ENCODE measurements at places on chromosomes 2 and 18.

- DNase-seq: no peak
These were observed 470.2 kb downstream of the TXNL1 start for GRCh38 chr18:56168049-56168781.

DNA sequence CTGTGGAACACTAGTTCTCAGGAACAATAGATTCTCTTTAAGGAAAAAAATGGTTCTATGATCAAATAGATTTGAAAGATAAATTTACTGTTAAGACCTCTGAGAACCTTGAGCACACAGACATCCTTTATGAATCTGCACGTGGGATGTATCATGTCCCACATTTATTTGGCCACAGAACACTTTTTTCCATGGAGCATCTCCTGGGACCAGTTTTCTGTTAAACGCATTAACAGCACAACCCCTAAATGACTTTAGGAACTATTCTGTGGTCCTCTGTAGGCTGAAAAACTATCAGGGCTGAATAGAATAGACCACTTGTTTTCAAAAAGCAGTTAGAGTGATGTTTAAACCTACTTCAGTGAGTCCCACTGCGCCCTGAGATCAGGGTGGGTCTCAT lies 132.2 kb upstream of the PID1 start:
- DNase-seq: no peak

GRCh38 chr2:1707771-1708418 lies 36.4 kb downstream of the PXDN start:
- peak; percentile 96 for DNase-seq

GRCh38 chr2:96233436-96233835 lies 24.8 kb upstream of the STARD7 start:
- no peak for DNase-seq

DNA sequence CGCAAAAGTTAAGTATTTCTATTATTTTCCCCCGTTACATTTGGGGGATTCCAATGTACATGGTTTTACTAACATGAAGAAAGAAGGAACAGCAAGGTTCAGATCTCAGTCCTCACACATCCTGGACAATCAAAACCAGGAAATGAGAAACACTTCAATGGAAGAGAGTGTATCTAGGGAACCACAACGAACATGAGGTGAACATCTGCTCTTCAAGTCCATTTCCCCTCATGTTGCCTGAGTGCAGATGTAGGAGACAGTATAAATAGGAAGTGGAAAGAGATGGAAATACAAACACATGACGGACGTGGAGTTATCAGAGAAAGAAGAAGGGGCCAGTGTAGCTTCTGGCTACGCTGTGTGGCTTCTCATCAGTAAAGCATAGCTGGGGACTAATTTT lies 52.6 kb downstream of the CHN1 start:
- DNase-seq: peak; percentile 84

GRCh38 chr2:177711483-177712265 lies 319.1 kb downstream of the AGPS start:
- no peak for DNase-seq

- DNase-seq: no peak
These were observed 28.7 kb upstream of the SLC8A1 start for GRCh38 chr2:40480596-40480995.

All from lung microvascular endothelial cell (primary cell).